ENCODE measurements at places on chromosomes 5 and 9.
A peak's percentile ranks its signal among the peaks of the same experiment; 100 is the strongest.

DNA sequence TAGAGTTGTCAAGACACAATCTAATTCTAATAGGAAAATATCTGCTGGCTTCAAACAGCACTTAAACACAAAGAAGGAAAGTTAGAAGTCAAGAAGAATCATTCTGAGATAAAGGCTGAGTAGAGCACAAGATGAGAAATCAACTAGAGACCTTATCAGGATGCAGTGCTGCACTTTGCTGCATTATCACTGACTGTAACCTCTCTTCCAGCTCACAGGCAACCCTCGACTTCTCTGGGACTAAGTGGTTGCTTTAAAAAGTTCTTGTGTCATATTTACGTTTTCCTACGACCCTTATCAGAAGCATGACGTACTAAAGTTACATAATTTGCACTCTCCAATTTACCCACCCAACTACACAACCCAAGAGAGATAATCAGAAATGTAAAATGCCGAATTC is 176.1 kb downstream of the MLLT3 start:
- DNase-seq: no peak

DNA sequence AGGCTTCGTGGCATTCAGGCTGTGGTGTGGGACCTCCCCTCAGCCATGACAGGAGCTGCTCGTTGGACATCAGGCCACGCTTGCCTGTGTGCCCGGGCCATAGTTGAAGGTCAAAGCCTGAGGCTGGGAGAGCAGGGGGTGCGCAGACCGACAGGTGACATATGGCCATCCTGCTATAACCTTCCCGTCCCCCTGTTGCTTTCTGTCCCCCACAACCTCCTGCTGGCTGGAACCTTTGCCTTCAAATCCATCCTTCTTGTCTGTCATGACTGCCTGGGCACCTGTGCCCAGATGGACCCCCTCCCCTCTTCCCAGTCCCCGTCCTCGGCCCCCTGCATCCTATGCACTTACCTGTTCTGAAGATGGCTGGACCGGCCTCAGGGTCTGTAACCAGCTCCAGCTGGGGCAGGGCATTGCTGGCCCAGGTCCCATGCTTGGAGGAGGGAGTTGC is 83.2 kb downstream of the WNK2 start:
- no peak for DNase-seq

DNA sequence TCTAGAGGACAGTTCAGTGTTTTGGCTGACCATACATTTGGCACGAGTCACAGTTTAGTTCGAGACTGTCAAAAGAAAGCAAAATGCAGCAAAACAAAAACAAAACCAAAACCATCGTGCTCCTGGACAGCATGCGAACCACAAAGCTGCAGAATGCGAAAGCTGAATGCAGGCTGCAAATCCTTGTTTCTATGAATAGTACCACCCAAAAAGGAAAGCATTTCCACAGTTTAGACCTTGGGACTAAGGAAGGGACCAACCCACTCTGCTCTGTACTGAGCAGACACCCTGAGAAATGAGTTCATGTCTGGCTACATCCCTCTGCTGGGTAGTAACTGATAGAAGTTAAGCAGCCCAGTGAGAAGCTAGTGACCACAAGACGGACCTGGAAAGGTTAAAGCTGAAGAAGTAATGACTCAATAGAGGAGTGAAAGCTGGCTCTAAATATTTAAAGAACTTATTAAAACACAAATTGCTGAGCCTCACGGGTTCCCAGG is 3.9 kb downstream of the GCNT4 start:
- peak; percentile 32 for DNase-seq

- no peak for DNase-seq
Observed at GRCh38 chr9:93085676-93086075, 10.3 kb upstream of the CARD19 start.

DNA sequence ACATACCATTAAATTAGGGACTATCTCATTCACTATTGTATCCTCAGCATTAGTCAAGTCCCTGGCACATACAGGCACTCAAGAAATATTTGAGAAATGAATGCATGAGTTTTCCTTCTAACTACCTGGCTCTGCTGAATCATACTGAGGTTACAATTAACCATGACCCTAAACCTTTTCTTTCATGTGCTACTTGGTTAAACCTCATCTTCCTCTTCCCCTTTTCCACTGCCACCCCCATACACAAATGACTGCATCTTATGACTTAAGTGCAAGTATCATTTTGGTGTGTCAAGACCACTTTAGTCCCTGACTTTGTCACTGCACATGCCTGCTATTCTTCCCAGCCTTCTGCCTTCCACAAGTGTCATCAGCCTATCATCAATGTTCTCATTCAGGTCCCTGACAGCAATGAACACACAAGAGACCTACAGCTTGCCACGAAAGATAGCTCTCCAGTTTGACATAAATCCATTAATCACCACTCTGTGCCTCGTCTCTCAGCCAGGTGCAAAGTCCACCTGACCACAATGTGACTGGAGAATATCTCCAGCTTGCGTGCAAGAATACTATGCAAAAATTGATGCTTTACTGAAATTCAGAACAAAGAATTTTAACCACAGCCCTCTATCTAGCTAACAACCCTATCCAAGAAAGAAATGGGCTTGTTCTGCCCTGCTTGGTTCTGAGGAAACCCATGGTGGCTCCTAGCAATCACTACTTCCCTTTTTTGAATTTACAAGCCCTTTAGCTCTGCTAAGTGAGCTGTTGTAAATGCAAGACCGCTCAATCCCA is 74.5 kb downstream of the MAPKAP1 start:
- peak; percentile 78 for DNase-seq

DNA sequence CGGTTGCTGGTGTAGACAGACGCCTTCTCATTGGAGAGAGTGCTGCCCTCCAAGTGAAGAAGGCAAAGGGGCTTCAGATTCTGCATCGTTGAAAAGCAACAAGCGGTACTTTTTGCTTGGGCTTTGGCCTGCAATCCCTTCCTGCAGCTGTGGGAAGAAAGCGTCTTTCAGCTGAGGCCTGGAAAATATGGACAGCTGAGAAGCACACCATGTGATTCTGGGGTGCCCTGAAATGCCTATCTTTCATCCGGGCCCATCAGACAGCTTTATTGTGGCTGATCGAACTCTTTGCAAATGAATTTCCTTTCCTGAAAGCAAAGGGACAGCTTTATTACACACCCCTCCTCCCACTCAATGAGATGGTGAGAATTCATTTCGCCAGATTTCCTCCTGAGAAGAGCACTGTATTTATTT is 74.0 kb downstream of the NSG2 start:
- no peak for DNase-seq

DNA sequence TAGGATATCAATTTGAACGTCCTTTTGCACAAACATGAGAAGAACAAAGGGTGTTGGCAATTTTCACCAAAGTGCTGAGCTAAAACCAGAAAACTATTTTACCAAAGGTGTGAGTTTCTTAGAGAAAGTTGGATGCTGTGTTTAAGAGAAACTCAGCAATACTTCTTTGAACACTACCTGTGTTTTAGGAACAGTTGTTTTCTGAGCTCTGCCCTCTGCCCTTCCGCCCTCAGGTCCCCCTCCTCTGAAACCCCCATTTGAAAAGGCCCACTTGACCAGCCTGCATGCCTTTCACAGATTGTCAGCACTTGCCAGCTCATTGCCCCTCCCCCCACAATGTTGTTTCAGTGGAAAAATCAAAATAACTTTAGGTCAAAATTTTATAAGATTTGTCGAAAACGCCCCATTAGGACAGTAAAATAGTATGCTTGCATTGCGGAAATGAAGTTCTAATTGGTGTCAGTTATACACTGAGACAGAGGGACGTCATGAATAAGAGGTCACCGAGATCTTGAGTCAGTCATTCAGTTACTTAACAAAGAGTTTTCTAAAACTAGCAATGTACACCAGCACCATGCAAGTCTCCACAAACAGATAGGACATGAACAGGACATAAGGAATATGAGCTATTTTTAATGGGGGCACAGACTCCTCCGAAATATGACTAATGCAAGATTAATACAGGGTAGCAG is 61.9 kb upstream of the IL7R start:
- no peak for DNase-seq

- DNase-seq: no peak
Observed at GRCh38 chr9:80501635-80502034, 929.9 kb downstream of the TLE4 start.

DNA sequence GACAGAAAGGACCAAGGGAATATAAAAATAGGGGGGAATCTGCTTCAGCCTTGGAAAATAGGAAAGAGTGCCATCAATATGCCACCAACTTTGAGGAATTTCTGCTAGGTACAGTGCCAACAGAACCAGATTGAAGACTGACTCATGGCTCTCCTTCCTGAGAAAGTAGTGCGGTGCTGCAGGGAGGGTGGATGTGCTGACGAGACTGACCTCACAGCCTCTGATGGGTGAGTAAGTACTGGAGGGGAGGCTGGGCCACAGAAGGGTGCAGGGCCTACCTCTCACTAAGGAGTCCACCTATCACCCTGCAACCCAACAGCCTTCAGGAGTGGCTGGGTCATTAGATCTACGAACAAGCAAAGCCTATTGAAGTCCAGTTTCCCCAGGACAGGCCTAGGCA is 187.6 kb downstream of the GABBR2 start:
- no peak for DNase-seq

- peak; percentile 18 for DNase-seq
Observed at GRCh38 chr5:163489055-163489744, 16.2 kb upstream of the MAT2B start.

DNA sequence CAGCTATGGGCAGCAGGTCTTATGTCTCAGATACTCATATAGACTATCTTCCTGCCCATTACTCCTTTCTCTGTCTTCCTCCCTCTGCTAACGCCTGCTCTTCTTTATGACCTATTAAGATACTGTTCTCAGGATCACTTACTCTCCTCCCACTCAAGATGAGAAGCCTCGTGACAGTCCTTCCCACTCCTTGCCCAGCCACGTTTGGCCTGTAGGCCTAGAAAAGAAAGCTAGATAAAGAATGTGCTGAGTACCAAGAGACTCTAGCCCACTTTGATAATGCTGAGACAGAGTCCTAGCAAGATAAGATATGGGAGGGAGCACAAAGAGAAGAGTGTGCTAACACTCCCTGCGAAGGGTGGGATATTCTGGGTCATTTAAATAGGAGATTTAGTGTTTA is 6.8 kb upstream of the DENND4C start:
- DNase-seq: no peak

- DNase-seq: peak; percentile 71
Observed at GRCh38 chr9:73219985-73220626, 68.4 kb downstream of the ANXA1 start.

GRCh38 chr5:141050622-141051520 is at the start of gene PCDHB1:
Gene PCDHB1, plus strand, starts transcription at chr5:141051374. Its CDS starts 97 bp downstream, at chr5:141051471.
- no peak for DNase-seq

DNA sequence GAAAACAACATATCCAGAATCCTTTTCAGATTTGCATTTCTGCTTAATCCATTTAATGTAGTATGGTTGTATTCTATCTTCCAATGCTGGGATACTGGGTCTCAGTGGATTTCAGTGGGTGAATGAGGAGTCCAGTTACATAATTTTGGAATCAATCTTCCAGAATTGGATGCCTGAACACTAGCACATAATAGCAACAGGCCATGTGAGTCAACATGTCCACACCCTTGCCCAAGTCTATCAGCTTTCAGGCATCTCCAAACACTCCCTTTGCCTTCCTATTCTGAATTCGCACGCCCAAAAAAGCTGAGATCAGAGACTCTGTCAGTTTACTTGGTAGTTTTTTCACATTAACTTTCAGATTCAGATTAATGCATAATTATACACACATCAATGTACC is 202.6 kb downstream of the TSSK1B start:
- no peak for DNase-seq

DNA sequence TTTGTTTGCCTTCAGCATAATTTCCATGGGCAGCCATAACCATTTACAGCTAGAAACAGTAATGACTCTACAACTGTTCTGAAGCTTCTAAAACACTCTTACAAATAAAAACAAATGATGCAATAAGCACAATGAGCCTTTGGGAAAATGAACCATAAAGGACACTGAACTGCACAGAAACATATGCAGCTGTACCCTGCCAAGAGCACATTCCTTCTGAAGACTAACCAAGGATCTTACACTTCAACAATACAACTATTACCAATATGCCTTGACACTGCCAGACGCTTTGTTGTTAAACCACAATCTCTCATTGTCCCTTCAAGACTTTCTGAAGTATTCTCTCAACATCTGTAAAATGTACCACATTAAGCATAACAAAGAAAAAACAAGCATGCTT is 104.2 kb upstream of the HMHB1 start:
- no peak for DNase-seq

- DNase-seq: peak; percentile 4
Observed at GRCh38 chr5:169702693-169703481, 65.8 kb downstream of the DOCK2 start.

DNA sequence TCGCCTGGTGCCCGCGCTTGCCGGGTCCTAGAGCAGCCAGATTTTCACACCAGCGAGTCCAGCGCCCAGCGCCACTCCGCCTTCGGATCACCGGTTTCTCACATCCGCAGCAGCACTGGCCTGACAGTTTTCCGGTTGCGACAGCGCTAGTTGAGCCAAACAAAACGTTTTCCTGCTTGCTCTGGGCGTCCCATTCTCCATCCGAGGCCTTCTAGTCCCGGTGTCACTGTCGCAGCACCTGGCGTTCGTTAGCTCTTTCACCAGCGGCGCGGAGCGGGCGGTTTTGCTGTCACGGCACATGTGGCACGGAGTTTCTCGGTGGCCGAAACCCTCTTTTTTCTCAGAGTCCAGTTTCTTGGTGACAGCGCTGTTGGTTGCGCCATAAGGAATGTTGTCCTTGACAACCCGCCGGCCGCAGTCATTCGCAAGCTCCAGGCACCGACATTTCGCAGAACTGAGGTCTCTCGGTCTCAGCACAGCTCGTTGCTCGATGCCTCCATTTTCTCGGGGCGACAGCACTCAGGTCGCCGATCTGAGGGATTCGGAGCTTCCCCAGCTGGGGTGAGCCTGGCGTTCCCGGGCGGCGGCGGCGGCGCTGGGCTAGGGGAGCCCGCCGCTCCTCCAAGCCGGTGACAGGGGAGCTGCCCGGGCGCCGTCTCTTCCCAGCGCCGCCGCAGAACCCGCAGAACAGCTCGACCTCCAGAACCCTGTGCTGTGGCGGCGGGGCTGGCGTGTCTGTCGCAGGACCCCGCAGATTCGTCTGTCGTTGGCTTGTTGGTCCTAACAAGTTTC is 47.8 kb downstream of the ANXA2R start:
- DNase-seq: peak; percentile 88

- DNase-seq: no peak
Observed at GRCh38 chr5:179153921-179154345, 93.8 kb downstream of the ZNF354C start.

DNA sequence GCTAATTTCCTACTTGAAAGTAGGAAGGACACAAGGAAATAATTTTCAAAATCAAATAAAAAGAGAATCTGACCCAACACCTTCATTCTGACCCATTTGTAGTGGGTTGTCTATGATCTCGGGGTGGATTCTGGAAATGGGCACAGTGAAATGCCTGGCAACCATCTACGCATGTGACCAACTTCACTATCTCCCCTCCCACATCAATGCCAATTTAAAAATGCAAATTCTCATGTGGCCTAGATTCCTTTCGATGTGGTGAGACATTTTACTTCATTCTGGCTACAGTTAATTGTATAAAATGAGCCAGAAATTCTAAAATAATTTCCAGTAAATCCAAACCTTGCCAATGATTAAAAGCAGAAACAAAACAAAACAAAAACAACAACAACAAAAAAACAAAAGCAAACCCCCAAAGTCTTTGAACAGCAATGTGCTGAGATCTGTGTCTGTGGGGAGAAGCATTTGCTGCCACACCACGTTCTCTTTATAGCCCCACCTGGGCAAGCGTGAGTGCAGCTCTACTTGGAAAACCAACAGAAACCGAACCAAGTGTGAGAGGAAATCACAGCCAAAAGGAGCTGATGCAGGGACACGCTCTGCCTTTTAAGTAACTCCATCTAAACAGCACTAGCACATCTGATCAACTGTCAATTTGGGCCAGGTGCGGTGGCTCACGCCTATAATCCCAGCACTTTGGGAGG is 59.0 kb downstream of the USP20 start:
- DNase-seq: peak; percentile 66

All from activated CD8-positive, alpha-beta T cell treated with anti-CD3 and anti-CD28 coated beads for 36 hours (primary cell).